ENCODE measurements at places on chromosomes 12 and 14.
A peak's percentile ranks its signal among the peaks of the same experiment; 100 is the strongest.

GRCh38 chr14:92945959-92946846, 23.3 kb downstream of the CHGA start:
- no peak for DNase-seq

GRCh38 chr12:69608114-69608513, 2.6 kb downstream of the LRRC10 start:
- DNase-seq, result no peak

DNA sequence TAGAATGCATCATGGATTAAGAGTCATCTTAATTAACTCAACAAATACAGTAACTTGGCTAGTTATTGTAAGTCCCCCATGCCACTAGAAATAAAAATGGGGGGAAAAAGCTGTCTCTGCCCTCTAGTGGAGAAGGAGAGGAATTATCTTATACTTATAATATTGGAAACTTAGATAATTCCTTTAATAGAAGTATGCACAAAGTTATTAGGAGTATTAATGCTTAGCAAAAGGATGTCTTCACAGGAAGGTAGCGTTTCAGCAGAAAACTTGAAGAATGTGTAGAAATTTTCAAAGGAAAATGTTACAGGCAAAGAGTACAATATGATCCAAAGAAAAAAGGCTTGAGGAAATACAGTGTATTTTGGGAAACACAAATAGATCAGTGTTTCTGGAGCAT, 19.8 kb downstream of the OR5AU1 start:
- no peak for DNase-seq

DNA sequence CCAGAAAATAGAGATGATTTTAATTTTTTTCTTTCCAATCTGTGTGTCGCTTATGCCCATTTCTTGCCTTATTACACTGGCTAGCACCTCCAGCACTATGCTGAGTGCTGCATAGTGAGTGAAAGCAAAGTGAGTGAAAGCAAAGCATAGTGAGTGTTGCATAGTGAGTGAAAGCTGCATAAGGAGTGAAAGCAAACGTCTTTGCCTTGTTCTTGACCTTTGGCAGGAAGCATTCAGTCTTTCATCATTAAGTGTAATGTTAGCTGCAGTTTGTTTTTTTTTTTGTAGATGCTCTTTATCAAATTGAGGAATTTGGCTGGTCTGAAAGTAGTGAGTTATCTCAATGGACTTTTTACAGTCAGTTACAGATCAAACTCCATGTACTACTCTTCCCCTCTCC, 6.9 kb upstream of the CORO1C start:
- no peak for DNase-seq

- no peak for DNase-seq
These were observed 195.1 kb upstream of the RTL1 start for GRCh38 chr14:101098641-101099040.

- DNase-seq, result no peak
These were observed 34.5 kb downstream of the CMKLR1 start for GRCh38 chr12:108304633-108305032.

GRCh38 chr14:24241829-24242443, 487 bp downstream of the TINF2 start:
- DNase-seq, result peak; percentile 91

DNA sequence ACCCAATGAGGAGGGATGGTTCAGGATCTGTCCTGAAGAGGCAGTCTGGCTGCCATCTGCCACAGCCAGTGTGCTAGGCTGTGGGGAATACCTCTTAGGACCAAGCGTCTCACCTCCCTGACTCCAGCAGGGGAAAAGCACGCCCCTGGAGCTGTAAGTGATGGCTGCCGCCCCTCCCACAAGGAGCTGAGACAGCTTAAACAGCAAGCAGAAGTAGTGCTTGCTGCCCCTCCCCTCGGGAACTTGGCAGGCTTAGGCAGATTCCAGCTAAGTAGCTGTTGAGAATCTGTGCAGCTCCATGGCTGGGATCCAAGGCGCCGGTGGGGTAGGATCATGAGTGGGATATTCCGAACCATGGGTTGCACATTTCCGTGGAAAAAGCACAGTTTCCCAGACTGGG, 360.4 kb upstream of the MDGA2 start:
- no peak for DNase-seq

- DNase-seq, result no peak
These were observed 1.3 kb upstream of the CORO1C start for GRCh38 chr12:108732489-108733229.

- DNase-seq, result no peak
These were observed 39.5 kb upstream of the LRIG3 start for GRCh38 chr12:58959639-58960300.

DNA sequence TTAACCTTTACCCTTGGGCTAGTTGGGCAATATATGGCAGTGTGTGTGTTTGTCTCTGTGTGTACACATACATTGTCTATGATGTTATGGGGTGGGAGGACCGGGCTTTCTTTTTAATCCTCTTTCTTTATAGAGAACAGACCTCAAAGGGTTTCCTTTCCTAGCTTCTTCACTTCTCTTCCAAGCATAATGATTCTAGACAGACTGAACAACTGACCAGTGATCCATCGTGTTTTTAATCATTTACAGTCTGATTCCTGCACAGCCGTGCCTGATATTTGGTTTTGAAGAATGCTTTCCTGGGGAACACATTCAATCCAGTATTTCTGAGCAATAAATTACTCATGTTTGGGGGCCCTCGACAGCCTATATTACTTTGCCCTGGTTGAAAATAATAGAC, 481.1 kb upstream of the DCN start:
- DNase-seq, result no peak

DNA sequence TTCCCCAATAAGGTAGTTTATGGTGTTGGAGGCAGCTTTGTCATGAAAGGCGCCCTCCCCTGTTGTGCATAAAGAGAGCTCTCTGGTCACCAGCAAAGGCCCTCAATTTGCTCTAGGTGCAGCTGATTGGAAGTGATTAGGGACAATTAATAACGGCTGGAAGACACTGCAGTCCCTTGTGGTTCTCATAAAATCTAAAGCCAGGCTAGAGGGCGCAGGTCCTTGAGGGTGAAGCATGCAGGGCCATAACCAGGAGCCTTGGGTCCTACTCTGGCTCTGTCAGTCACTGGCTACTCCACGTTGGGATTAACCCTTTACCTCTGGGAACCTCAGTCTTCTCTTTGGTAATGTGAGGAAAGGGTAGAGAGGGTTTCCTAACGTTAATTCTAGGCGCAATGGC, 1.9 kb downstream of the DAAM1 start:
- DNase-seq, result no peak

- DNase-seq, result no peak
These were observed 163.1 kb downstream of the KLHL28 start for GRCh38 chr14:44798386-44799242.

DNA sequence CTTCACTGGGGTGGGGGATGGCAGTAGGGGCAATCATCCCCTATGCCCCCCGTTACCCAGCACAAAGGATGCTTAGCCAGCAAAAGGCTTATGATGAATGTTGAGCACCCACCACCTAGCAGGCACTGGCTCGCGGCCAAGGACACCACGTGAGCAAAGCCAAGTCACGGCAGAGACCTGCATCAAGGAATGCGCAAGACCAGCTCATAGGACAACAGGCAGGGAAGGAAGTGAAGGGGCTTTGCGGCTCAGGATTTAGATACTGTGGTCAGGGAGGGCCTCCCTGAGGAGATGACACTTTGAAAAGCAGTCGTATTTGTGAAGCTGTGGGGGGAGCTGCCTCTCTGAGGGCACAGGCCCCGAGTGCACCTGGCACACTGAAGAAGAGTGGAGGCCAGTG, 32.8 kb downstream of the SH2B3 start:
- peak; percentile 40 for DNase-seq

DNA sequence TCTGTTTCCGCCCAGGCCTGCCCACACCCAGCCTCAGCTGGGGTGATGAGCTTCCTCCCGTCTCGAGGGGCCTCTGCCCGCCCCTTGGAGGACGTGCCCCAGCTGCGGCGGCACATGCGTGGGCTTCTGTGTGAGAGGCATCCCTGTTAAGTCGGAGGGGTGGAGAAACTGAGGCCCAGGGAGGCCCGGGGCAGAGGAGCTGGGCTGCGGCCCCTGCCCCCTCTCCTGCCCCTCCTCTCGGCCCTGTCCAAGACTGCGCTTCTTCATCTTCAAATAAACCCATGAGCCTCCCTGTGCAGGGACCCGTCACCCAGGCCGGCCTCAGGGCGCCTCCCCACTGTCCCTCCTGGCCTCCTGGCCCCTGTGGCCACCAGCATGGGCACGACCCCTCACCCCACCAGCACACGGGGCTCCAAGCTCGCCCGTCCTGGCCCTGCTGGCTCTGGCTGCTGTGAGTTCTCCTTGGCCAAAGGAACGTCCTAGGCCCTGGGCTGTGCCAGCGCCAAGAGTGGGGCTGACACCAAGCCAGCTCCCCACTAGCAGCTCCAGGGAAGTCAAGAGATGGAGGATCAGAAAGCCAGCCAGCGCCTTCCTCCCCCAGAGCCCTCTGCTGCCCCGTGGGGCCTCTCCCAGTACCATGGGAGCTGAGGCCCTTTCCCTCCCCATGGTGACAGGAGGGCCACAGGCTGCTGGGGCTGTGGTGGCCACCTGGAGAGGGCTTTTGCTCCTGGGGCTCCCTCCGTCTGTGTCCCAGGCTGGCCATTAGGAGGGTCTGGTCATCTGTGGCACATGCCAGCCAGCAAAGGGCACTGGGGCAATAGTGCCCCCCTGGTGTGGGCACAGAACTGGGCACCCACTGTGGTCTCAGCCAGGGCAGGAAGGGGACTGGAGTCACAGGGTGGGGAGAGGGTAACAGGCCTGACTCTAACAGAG, 180.4 kb downstream of the KIF26A start:
- no peak for DNase-seq

DNA sequence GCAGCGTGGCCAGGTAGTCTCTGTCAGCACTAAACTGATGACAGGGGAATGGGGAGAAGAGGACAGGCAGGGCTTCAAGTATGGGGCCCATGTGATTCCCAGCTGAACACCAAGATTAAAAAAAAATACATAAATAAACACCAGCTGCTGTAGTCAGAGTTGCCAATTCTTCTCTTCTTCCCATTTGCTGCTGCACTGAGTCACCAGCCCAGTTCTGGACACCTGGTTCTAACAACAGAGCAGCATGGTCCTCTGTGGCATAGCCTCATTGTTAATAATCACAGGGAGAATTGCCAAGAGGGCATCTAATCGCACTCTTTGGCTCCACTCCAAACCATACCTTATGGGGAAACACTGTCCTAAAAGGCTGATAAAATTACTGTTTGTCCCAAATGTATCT, 15.1 kb downstream of the PPM1H start:
- DNase-seq, result no peak

GRCh38 chr12:113422030-113422885, at the start of gene SDSL:
TSS of gene SDSL (plus strand) at chr12:113422380. CDS start at chr12:113427983, 5,603 bp downstream.
- no peak for DNase-seq
